ENCODE measurements at places on chromosomes 16 and 17. TPM values are rescaled to one million over a fixed set of nuclear protein-coding genes. Genes with fewer than 3 reads are reported as not detected.

Gene ZNF747
- 6.7 TPM for total RNA-seq

Gene CYB5D1
- total RNA-seq = 15.2 TPM

DNA sequence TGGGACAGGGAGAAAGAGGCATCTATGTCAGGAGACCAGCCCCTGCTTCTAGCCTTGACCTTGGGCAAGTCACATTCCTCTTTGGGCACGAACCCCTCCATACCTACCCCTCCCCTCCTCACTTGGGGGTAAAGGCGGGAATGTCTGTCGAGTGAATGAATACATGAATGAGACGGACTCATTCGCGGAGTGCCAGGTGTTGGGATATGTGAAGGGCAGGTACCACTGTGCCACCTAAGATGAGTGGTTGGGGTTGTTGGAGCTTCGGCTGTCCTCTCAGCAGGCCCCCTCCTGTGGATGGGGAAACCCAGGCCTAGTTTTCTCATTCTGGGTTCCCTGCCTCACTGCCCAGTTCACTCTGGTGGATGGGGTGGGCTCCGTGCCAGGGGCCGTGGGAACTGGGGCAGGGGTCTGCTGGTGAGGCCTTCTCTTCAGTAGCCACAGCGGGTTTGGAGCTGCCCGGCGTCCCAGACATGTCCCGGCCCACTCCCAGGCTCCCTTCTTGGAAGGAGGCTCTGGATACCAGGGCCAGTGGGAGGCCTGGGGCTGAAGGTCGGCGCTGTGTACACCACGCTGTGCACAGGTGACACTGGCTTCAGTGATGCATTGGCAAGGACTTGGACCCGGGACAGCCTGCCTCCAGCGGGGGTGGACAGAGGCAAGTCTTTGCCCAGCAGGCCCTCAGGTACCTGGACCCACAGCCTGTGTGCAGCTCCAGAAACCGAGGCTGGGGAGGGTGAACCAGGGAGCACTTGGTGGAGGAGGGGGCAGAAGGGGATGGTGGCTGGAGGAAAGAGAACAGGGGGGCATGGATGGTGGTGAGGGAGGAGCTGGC is 5.6 kb downstream of the GLIS2 start:
- no peak for DNase-seq

Gene HNF1B
- total RNA-seq = not detected

Gene CRHR1
- total RNA-seq = not detected

DNA sequence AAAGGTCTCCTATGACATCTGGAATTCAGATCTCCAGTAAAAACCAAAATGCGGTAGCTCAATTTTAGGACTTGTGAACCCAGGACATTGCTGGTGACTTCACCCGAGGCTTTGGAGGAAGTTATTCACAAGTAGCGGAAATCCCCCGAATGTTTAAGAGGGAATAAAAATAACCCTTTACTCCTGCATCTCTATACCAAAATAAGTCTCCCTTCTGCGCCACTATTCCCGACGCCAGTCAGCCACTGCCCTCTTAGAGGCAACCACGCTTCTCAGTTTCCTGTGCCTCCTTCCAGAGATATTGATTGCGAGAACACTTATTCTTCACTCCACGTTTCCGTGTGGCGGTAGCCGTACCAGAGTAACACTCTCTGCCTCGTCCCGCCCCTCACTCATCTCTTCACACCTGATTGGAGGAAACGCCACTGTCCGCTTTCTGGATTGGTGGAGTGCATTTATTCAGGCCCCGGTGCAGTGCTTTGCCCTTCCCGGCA is 27.4 kb downstream of the EMP2 start:
- DNase-seq = no peak

DNA sequence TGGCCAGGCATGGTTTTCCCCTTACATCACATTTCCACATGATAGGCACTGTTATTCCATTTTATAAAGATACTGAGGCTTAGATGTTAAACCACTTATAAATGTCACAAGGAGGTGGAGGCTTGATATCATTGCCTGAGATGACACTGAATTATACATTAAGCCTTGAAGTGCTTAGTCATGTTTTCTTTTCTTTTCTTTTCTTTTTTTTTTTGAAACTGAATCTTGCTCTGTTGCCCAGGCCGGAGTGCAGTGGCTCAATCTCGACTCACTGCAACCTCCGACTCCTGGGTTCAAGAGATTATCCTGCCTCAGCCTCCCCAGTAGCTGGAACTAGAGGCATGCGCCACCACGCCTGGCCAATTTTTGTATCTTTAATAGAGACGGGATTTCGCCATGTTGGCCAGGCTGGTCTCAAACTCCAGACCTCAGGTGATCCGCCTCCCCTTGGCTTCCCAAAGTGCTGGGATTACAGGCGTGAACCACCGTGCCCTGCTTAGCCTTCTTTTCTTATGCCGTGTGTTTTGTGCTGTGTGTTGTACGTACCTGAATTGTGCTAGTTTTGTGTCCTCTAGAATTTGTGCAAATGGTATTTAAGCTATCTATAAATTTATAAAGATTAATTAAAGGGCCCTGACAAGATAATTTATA is 1.2 kb downstream of the DNAJA3 start:
- DNase-seq = no peak

Gene FOXF1
- not detected for total RNA-seq

GRCh38 chr16:25258861-25259179 is 1.2 kb upstream of the ZKSCAN2 start:
- DNase-seq = no peak

GRCh38 chr17:19238167-19238505 is 970 bp downstream of the EPN2 start:
- DNase-seq = peak; percentile 32

DNA sequence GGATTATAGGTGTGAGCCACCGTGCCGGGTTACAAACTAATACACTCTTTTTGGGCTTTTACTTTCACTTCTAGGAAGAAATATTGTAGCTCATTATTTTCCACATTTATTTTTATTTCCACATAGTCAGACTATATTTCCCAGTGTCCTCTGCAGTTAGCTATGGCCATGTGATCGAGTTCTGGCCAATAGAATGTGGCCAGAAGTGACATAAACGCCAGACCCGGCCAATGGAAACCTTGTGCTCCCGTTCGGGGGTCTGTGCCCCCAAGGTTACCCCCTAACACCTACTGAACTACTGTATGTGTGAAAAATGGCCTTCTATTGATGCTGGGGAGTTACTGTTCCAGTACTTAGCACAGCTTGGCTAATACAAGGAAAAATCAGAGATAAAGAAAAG is 13.2 kb upstream of the RPTOR start:
- no peak for DNase-seq

- peak; percentile 57 for DNase-seq
Observed at GRCh38 chr16:57284209-57284951, at the start of gene PLLP. PLLP (minus strand) TSS chr16:57284672; CDS start chr16:57284540, 132 bp downstream.

- no peak for DNase-seq
Observed at GRCh38 chr17:73686126-73686525, 41.9 kb upstream of the SDK2 start.

DNA sequence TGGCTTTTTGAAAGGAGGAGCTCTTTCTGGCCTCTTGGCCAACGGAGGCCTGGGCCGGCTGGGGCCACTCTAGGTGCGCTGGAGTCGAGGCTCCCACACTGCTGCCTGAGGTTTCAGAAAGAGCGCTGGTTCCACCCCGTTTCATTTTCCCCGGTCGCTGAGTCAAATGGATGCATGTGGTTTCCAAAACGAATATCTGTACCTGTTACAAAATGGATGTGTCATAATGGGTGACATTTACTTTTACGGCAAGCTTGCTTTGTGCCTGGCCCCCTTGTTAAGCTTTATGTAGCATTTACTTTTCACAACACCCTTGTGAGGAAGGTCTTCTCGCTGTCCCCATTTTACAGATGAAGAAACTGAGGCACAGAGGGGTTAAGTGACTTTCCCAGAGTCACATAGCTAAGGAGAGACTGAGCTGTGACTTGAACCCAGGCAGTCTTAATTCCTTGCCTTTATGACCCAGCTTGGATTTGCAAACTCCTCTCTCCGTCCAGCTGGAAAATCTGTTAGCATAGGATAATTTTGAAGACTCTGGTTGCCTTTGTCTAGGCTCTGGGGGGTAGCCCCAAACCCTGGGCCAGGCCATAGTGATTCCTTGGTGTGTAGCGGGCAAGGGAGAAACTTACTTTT is 10.6 kb downstream of the KSR1 start:
- no peak for DNase-seq

Gene PRRT2
- total RNA-seq = 0.42 TPM

DNA sequence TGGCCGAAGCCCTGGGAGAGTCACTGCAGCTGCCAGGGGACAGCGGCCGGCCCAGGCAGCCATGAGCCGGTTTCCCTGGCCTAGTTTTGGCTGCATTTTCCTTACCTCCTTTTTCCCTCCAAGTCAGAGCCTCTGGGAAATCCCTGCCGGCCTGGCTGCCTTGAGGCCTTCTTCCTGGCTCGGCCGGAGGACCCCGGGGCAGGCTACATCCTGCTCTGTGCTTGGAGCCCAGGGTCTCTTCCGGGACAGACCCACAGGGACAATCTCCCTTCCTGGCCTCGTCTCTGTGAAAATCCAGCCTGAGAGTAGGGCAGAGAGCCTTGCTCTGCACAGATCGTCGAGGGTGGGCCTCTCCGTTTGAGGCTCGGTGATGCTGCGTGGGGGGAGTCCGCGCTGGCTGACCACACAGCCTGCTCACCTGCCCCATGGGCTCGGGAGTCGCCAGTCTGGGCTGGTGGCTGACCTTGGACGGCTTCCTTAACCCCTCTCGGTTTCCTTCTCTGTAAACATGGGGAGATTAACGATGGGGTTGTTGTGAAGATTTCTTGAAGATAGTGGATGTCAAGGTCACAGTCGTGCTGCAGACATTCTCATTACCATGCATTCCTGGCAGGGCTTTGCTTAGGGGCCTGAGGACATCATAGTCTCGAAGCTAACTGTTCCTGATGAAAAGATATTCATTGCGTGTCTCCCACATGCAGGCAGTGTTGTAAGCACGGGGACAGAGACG is 34.8 kb upstream of the CIBAR2 start:
- no peak for DNase-seq

- no peak for DNase-seq
Observed at GRCh38 chr16:10741844-10742243, 1.8 kb upstream of the NUBP1 start.

DNA sequence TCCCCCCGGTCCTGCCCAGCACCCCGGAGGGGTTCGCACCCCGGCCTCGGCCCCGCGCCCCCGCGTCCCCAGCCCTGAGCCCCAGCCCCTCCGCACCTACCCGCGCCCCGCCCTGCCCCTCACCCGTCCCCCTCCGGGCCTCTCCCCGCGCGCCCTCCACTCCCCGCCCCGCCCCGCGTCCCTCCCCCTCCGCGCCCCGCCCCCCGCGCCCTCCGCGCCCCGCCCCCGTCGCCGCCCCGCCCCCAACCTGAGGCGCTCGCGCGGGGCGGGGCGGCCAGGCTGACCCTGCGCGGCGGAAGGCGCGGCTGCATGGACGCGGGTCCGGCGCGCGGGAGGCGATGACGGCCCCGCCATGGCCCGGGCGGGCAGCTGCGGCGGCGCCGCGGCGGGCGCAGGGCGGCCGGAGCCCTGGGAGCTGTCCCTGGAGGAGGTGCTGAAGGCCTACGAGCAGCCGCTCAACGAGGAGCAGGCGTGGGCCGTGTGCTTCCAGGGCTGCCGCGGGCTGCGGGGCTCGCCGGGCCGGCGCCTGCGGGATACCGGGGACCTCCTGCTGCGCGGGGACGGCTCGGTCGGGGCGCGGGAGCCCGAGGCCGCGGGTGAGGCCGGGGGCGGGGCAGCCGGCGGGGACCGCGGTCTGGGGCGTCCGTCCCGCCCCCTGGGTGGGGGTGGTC is at the start of gene SPIRE2:
SPIRE2 (plus strand) TSS at position 277 of the 671 bp plus-strand sequence; CDS start at position 353, 76 bp downstream.
- DNase-seq = peak; percentile 58

GRCh38 chr16:11386791-11387546 is 41.7 kb downstream of the RMI2 start:
- DNase-seq = no peak

GRCh38 chr17:8101721-8102120 is 14.2 kb upstream of the ALOX12B start:
- DNase-seq = no peak

- DNase-seq = no peak
Observed at GRCh38 chr16:10253409-10253808, 71.2 kb upstream of the GRIN2A start.

DNA sequence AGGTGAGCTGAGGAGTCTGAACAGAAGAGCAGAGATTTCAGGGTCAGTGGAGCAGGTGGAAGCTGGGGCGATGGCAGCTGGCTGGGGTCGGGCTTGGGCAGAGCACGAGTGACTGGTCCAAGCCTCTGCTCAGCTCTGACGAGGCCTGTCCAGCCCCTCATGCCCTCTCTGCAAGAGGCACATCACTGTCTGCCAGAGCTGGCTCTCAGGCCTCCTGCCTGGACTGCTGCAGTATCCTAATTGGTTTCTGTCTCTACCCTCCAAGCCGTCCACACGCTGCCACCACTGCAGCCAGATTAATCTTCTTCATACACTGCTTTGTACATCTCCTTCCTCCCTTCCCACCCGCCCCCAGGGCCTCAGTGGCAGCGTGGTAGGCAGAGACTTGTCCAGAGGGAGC is 25.4 kb downstream of the CACNA1G start:
- no peak for DNase-seq

- no peak for DNase-seq
Observed at GRCh38 chr16:78506367-78507193, 407.1 kb downstream of the WWOX start.

DNA sequence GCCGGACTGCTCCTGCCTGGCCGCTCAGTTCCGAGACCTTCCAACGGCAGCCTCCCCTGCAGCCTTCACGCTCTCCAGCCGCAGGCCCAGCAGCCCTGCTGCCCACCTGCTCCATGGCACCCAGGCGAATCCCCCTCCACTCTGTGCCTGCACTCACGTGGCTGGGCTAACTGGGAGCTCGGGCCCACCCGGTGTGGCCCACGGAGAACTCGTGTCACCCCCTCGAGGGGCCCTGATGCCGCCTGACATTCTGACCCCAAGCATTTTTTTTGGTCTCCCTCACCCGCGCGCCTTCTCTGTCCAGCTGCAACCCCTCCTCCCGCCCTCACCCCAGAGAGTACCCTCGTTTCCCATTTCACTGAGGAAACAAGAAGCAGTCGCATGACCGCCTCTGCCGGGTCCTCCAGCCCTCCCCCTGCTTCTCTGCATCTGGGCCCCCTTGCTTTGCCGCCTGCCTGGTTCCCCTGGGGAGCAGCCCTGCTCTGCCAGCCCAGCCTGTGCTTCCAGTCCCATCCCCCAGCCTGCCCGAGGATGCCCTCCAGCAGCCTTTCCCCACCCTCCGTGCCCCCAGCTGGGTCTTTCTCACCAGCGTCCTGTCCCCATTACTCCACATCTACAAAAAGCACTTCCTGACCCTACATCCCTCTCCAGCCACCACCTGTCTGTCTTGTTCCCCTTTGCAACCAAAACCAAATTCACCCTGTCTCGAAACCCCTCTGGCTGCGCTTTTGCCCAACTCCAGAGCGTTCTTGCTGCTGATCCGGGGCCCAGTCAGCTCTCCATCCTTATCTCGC is 146.4 kb upstream of the CHMP6 start:
- DNase-seq = no peak

Gene CENPV
- total RNA-seq = 5.5 TPM

- no peak for DNase-seq
Observed at GRCh38 chr17:43412166-43412565, 13.4 kb downstream of the ARL4D start.

DNA sequence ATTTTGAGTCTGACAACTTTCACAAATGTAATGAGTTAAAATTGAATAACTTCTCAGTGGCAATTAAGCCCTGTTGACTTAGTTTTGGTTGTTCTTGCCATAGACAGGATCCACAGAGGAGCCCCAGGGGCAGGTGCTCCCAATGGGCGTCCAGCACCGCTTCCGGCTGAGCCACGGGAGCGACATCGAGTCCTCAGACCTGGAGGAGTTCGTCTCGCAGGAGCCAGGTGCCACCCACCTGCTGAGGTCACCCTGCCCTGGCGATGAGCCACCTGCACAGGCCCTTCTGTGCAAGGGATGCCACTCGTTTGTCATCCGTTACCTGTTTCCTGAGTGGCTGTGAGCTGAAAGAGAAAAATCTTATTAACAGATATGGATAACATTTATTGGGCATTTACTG is 10.7 kb downstream of the CCDC40 start:
- DNase-seq = no peak
